ENCODE measurements at places on chromosomes 1 and 21.

DNA sequence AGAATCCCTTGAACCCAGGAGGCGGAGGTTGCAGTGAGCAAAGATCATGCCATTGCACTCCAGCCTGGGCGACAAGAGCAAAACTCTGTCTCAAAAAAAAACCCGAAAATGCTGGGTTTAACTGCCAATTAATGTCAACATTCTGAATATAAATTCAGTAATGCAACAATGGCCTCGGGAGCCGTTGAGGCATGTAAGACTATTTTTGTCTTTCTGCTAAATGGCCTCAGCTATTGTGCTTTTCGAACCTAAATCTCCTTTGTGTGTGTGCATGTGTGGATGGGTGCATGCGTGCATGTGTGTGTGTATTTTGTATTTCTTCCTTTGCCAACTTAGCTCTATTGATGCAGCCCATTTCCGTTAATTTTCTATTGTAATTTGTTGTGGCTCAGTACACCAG lies 31.6 kb downstream of the CLIC4 start:
- DNase-seq = no peak

GRCh38 chr1:202656951-202657646 lies 53.2 kb downstream of the SYT2 start:
- DNase-seq = no peak

GRCh38 chr1:93575621-93576284 lies 105.9 kb downstream of the BCAR3 start:
- no peak for DNase-seq

DNA sequence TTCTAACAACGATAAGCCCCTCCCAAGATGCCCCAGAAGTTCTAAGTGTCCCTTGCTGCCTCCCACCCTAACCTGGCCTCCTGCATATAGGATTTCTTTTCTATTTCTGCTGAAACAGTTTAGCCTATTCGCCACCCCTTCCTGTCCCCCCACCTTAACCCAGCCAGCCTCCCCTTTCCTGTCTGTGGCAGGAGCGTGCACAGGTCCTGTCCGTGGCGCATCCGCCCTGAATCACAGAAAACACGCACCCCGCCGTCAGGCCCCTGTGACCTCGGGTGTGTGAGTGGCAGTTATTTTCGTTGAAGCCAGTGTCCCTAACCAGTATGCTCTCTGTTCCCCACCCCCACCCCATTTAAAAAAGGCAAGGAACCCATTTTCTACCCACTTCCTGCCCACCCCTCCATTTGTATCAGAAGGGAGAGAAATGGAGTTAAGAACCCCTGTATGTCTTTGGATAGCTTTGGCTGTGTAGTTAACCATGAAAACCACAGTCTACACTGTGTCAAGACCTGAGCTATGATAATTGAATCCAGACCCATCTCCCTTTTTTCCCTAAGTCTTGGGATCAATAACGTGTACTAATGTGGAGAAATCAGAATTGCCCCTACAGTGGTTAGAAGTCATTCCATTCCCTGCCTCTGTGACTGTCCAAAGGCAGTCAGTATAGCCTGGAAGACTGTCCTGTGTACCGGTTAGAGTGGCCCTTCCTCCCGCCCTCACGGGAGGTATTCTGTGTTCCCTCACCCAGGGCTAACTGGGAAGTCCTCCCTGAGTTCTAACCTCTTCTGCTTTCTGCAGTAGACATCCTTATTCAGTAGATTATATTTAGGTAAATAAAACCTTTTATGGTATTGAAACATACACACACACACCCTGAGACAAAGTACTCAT lies 1.8 kb downstream of the PLEKHO1 start:
- DNase-seq = peak; percentile 37

DNA sequence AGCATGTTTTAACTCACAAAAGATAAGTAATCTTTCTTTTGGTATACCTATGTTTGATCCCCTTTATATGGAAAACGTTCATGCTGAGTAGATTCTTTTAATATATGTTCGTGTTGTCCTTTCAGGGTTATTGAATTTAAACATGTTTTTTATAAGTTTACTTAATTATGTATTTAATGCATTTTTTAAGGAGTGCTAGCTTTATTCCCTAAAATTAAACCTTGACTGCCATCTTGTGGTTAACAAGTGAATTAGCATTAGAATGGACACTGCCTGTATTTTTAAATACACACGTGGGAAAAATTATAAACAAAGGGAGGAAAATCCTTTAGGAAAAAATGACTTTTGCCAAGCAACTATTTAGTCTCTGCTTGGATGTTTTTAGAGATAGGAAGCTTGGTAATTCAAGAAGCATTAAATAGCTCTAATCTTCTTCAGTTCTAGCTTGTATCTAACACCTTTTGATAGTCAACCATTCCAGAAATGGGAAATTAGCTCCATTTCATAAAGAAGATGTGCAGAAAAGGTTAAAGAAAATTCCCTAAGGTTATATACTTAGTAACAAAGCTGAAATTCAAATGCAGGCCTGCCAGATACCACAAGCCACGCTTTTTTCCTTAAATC lies 43.0 kb downstream of the UBE2U start:
- DNase-seq = no peak

Data from activated T-cell treated with anti-CD3 and anti-CD28 coated beads for 48 hours (primary cell).